ENCODE measurements at places on chromosomes 16 and 17. TPM values are rescaled to one million over a fixed set of nuclear protein-coding genes. Genes with fewer than 3 reads are reported as not detected.

Gene SLC5A10
- not detected for total RNA-seq

Gene TBC1D3H
- not detected for total RNA-seq

Gene CENPV
- total RNA-seq = 39.2 TPM

Gene CDC6
- total RNA-seq = 33.7 TPM

Gene CHD9NB
- 1.8 TPM for total RNA-seq

Gene MRPL45
- 46.4 TPM for total RNA-seq

Gene EARS2
- total RNA-seq = 48.8 TPM

Gene STAT5A
- 4.6 TPM for total RNA-seq

Gene ESRP2
- total RNA-seq = 0.14 TPM

Gene PRSS27
- total RNA-seq = 0.57 TPM

Gene TBC1D3D
- 0.44 TPM for total RNA-seq

Gene TBC1D3B
- 0.29 TPM for total RNA-seq

Gene OR3A1
- 0.88 TPM for total RNA-seq

All from placental pericyte (primary cell).